ENCODE measurements at places on chromosomes 16 and 17.

DNA sequence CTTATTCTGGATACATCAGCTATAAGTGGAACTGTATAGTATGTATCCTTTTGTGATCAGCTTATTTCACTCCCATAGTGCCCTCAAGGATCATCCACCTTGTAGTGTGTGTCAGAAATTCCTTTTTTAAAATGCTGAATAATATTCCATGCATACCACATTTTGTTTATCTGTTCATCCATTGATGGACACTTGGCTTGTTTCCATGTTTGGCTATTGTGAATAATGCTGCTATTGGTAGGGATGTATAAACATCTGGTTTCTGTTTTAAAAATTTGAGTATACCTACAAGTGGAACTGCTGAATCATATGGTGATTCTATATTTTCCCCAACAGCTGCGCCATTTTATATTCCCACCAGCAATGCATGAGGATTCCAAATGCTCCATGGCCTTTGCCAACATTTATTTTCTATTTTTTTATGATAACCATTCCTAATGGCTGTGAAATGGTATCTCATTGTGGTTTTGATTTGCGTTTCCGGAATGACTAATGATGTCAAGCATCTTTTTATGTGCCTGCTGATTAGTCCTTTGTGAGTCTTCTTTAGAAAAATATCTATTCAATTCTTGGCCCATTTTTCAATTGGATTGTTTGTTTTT is 11.6 kb downstream of the RCVRN start:
- DNase-seq: no peak

- no peak for DNase-seq
Measured at GRCh38 chr16:64864232-64864809, 257.5 kb downstream of the CDH11 start.

DNA sequence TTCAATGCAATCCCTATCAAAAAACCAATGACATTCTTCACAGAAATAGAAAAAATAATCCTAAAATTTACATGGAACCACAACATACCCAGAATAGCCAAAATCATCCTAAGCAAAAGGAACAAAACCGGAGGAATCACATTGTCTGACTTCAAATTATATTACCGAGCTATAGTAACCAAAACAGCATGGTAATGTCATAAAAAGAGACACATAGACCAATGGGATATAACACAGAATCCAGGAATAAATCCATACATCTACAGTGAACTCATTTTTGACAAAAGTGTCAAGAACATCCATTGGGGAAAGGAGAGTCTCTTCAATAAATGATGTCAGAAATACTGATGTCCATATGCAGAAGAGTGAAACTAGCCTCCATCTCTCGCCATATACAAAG is 105.8 kb upstream of the CORO6 start:
- DNase-seq: no peak

- no peak for DNase-seq
Measured at GRCh38 chr16:7025616-7026190, 306.9 kb upstream of the RBFOX1 start.

DNA sequence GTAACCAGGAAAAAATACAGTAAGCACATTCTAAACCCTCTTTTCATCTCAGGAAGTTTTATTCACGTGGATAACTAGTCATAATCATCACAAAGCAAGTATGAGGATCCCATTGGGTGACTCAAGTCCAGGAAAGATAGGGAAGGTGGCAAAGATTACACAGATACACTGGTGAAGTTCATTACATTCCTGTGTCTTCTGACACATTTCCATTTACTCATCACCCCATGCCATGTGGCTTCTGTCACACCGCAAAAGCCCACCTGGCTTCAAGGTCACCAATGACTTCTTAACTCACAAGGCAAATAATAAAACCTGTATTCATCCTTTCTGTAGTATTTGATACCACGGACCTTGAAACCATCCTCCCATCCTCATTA is 17.0 kb downstream of the HS3ST3A1 start:
- no peak for DNase-seq

DNA sequence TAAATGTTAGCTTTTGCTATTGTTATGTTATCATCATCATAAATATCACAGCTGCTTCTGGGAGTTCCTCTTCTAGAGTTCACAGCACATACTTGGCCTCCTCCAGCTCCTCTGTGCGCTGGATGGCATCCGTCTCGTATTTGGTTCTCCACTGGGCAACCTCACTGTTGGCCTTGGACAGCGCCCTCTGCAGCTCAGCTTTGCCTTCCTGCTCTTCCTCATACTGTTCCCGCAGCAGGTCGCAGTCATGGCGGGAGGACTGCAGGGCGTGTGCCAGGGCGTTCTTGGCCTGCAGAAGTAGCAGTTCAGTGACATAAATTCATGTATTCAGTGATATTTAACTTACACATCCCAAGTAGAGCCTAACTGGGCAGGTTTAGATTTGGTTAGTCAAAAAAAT is 23.4 kb downstream of the MYH8 start:
- no peak for DNase-seq

- DNase-seq: no peak
Measured at GRCh38 chr16:1545044-1546040, 11.9 kb downstream of the TMEM204 start.

- no peak for DNase-seq
Measured at GRCh38 chr16:59060207-59060606, 326.1 kb upstream of the GOT2 start.

GRCh38 chr17:19262650-19263631 is 25.8 kb downstream of the EPN2 start:
- no peak for DNase-seq

DNA sequence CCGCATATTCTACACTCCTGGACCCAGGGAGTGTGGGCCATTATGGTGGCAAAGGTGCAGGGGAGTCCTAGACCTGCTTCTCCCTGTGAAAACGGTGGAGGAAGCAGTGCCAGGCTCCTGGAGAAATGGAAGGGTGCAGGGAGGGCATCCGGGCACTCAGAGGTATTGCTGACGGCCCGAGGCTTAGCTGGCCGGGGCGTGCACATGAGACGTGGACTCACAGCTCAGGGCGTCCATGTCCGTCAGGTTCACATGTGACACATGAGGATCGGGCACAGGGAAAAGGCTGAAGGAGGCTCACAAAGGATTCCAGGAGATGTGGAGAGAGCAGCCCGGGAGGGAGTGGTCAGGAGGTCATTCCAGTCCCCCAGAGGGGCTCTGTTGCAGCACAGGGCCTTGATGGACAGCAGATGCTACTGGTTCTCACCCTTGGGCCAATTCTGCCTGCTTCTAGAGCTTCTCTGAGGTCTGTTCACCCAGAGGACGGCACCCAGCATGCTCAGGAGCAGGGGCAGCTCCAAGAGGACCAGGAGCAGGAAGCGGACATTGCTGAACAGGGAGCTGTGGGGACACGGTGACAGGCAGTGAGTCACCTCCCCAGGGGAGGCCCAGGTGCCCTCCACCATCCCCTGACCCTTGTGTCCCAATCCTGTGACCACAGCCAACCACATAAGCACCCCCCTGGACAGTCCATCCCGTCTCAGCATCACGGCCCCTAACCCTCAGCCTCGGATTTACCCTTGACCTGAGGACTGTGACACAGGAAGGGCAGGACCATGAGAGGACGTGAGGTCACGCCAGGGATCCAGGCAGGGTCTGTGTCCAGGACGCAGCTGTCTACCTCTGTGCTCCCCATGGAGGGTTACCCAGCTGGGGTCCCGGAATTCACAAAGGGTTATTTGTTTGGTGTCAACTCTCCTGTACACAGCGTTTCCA is 4.5 kb downstream of the CD300C start:
- no peak for DNase-seq

GRCh38 chr17:1058423-1059130 is 61.6 kb downstream of the TIMM22 start:
- DNase-seq: peak; percentile 19

- DNase-seq: peak; percentile 87
Measured at GRCh38 chr17:81094509-81095382, 59.8 kb downstream of the BAIAP2 start.

GRCh38 chr16:64712026-64712425 is 409.8 kb downstream of the CDH11 start:
- DNase-seq: no peak

DNA sequence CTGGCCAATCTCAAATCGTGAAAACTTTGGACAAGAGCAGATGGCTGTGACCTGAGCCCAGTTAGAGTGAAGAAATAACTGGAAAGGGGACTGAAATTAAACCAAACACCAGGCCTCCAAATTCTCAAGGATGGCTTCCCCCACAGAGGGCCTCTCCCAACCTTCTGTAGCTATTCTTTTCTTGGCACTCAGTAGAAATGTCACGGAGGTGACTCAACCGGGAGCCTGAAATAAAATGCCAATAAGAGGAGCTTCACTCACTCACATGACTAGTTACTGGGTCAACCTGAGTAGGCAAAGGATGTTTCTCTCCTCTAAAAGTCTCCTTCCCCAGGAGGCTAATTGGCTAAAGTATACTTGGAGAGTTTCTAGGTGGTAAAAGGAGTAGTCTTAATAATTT is 230.7 kb downstream of the MAF start:
- DNase-seq: no peak

- DNase-seq: no peak
Measured at GRCh38 chr17:65627891-65628643, 66.6 kb upstream of the AXIN2 start.

DNA sequence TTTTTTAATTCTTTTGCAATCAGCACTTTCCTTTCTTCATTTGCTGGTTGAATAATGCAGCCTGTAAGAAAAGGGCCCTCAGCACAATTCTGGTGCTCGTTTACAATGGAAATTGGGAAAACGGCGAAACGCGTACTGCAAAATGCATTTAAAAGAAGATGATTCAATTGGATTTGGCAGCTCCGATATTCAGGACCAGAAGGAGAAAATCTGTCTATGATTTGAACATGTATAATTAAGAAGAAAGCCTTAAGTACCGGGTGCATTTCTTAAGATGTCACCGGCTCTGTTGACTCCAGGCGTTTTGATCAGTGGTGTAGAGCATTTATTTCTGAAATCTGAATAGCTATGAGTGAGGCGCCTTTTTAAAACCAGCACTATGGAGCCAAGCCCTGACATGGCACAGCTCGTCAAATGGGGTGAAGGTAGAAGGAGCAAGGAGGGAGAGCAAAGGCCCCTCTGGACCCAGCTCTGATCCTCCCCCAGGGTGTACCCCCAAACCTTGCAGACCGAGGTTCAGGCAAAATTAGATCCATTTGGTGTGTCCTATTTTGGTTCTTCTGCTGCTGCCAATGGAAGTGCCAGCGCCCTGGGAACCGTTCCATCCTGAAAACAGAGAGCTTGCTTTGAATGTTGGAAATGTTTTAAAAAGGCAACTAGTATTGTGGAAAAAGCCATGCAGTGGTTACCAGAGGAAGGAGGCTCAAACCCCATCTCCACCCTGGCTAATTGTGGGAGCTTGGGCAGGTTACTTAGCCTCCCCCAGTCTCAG is 161.4 kb upstream of the RPL38 start:
- no peak for DNase-seq

DNA sequence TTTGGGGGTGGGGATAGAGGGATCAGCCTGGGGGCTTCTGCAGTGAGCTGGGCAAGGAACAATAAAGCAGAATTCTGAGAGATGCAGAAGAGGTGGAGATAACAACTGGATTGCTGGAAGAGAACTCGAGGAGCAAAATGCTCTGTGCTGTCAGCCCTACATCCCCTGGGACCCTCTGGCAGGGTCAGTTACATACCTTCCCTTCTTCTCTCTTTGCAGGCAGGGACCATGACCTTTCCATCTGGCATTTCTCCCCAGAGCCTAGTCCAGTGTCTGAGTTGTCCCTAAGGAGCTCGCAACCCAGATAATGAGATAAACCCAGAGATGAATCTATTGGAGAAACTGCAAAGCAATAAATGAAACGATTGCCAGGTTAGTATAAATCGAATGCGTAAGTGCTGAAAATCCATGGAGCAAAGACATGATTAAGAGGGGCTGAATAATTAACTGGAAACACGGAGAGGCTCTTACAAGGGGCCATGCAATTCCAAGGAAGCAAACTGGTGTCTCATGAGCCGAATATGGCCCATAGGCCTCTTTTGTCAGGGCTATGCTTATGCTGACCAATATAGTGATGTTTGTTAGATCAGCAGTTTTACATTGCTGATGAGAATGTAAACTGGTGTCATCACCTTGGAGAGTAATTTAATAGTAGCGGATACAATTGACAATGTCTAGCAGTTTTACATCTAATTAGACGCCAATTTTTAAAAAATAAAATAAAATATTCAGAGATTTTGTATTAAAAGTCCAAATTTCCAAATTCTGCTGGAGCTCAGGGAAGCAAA is 129.4 kb upstream of the IRX5 start:
- DNase-seq: no peak

GRCh38 chr16:30005341-30006094 is 5.3 kb downstream of the DOC2A start:
- DNase-seq: no peak

DNA sequence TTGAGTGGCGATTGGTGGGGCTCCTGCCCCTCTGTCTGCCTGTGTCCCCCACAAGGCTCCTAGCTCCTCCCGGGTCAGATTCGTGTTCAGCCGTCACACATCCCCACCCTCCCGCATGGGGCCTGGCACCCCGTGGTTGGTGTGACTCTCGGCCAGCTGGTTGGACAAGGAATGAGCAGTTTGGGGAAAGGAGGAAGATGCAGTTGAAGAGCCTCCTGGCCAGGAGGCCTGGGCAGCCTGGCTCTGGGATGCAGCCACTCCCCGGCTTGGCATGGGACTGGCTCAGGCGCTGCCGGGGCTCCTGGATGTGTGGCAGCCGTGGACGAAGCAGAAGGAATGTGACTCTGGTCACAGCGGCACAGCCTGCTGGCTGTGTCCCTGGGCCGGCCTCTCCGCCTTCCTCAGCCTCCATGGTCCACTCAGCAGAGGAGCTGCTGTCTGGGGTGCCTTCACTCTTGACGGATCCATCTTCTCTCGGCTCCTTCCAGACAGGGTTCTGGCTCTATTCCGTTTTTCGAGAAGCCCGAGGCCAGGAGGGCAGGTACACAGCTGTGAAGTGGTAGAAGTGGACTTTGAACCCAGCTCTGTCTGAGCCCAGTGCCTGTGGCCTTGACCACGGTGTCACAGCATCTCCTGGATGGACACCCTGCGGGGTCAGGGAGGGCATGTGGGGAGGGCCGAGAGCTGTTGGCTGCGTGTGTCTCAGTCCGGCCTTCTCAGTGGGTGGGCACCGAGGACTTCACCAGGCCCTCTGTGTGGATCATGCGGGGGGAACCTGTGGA is 2.1 kb downstream of the TRAF7 start:
- no peak for DNase-seq

- no peak for DNase-seq
Measured at GRCh38 chr16:10598157-10598556, 17.8 kb upstream of the EMP2 start.

- no peak for DNase-seq
Measured at GRCh38 chr17:50056961-50057330, 1.0 kb downstream of the ITGA3 start.

All from stimulated activated CD4-positive, alpha-beta T cell treated with anti-CD3 and anti-CD28 coated beads, TNF-alpha, amount 100 ng/mL, for 4 hours (primary cell).